ENCODE measurements at places on chromosomes 7 and 10. TPM values are rescaled to one million over a fixed set of nuclear protein-coding genes. Genes with fewer than 3 reads are reported as not detected.

FAM25A gene
- total RNA-seq, result not detected

SEMA3C gene
- total RNA-seq, result 345 TPM

SPAM1 gene
- total RNA-seq, result not detected

LBX1 gene
- total RNA-seq, result not detected

RARRES2 gene
- total RNA-seq, result 3.3 TPM

NME8 gene
- not detected for total RNA-seq

GATA3 gene
- total RNA-seq, result not detected

ATAD1 gene
- total RNA-seq, result 48.4 TPM

SMKR1 gene
- 0.44 TPM for total RNA-seq

ABHD11 gene
- total RNA-seq, result 37.1 TPM
